Cardiac ventricle fibroblast (primary cell): ENCODE measurements at places on chromosomes 1 and 21. TPM values are rescaled to one million over a fixed set of nuclear protein-coding genes. Genes with fewer than 3 reads are reported as not detected.

The LDLRAD1 gene
- not detected in 2 replicates for total RNA-seq

The KRTAP19-3 gene
- not detected in 2 replicates for total RNA-seq

The TNFSF4 gene
- total RNA-seq: 0.37 and 2.0 TPM in 2 replicates

The NPL gene
- 2.4 and 2.6 TPM in 2 replicates for total RNA-seq

The SPRR2E gene
- not detected in 2 replicates for total RNA-seq

The S100A14 gene
- total RNA-seq: not detected in 2 replicates

The NTNG1 gene
- 0.12 TPM in 1 of 2 replicates, not detected in the other for total RNA-seq
